Fibroblast of skin of scalp (primary cell): ENCODE measurements at places on chromosomes 1 and 21.

DNA sequence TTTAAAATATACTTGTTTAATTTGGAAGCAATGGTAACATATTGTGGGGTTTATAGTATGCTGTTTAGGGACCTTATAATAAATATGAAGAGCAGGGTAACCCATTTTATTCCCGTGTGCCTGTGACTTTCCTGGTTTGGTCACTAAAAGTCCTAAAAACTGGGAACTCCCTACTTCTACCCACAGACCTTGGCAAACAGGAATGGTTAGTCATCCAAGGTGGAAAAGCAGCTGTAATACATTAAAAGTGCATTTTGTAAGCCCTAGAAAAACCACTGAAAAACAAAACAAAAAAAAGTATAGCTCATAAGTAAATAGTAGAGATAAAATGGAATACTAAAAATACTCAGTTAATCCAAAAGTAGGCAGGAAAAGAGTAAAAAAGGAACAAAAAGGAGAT lies 538.9 kb downstream of the LMO4 start:
- no peak for DNase-seq

GRCh38 chr1:3819771-3820200 lies 23.5 kb upstream of the LRRC47 start:
- peak; percentile 16 for DNase-seq

DNA sequence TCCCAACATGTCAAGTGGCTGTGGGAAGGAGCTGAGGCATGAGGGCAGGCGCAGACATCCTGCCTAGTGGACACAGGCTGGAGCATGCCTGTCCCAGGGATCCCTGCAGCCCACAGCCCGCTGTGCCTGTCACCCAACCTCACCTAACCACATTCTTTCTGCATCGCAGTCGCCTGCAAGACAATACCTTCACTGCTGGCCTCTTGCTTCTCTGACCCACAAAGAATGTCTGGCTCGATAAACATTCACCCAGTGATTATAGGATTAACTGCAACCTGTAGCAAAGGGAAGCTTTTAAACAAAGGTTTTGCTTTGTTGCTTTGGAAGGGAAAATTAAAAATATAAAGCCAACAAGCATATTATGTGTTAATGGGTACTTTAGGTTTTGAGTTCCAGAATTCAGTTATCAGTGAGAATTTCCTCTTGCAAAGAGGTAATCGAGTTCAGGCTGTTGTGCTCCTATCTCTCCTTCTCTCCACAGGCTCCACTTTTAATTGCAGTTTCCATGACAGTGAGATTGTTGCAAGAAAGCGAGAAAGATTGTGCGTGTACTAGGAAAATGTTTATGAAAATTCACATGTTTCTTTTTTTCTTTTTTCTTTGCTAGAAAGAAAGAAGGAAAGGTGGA lies 40.0 kb upstream of the ZNF648 start:
- no peak for DNase-seq

DNA sequence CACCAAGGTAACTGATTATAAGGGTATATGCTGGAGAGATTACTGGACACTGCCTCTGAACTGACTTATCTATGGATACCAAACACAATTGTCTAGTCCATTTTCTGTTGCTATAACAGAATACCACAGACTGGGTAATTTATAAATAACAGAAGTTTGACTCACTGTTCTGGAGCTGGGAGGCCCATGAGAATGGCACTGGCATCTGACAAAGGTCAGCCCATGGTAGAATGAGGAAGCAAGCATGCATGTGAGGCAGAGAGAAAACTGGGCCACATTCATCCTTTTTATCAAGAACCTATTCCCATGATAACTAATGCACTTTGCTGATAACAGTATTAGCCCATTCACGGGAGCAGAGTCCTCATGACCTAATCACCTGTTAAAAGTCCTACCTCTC lies 37.4 kb downstream of the FCER1A start:
- no peak for DNase-seq

GRCh38 chr1:205042911-205043806 lies at the start of gene CNTN2:
TSS of gene CNTN2 (plus strand) at chr1:205043212. CDS start at chr1:205053186, 9,974 bp downstream.
- no peak for DNase-seq

DNA sequence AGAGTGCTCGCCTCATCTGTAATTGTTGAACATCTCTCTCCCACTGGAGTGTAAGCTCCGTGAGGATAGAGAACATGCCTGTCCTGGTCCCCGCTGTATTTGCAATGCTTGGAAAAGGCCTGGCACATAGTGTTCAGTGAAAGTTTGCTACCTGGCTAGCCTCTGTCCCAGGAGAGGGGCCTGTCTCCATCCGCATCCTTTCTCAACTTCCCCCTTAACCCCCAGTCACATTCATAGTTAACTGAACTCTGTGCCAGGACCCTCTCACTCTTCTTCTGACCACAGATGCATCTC lies 15.2 kb downstream of the SPOCD1 start:
- DNase-seq: no peak

DNA sequence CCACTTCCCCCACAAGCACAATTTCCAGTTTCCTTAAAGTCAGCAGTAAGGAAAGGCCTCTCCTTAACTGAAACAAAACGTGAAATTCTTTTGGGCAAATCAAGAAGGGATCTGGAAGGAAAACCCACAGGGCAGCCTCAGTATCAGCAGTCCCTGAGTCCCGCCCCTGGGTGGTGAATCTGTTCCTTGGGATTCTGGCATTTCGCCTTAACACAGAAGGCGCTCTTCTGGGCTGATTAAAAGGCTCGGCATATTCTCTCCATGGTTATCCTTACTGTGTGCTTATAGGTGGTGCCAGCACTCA lies 12.2 kb upstream of the RAB4A start:
- DNase-seq: peak; percentile 15

GRCh38 chr1:240527086-240527485 lies 84.9 kb downstream of the GREM2 start:
- DNase-seq: no peak

DNA sequence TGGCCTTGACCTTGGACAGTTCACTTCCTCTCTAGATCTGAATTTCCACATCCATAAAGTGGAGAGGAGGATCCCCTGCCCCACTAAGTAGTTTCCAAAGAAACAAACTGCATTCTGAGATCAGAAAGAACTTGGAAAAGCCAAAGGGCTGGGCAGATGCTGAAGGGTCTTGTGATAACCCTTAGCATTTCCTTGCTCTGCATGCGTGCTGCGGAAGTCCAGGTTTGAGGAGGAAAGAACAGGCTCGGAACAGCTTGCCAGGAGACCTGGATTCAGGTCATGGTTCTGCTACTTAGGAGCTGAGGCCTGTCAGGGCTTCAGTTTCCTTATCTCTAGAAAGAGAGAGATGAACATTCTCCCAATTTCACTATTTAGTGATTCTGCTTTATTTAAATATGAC lies 27.2 kb downstream of the IGFN1 start:
- DNase-seq: no peak

DNA sequence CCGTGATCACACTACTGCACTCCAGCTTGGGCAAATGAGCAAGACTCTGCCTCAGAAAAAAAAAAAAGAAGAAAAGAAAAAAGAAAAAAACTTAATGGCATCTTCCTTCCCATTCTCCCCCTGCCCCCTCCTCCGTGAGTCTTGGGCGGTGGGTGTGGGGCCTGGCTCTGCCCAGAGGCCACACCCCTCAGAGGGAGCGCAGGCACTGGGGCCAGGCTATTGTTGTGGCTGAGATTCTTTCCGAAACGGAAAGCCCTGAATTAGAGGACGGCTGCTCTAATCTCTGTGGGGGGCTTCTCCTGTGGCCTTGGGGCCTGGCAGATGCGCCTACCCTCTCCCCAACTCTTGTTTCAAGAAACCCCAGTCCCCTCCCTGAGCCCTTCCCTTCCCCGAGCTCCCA lies 4.1 kb upstream of the FAM110D start:
- no peak for DNase-seq

DNA sequence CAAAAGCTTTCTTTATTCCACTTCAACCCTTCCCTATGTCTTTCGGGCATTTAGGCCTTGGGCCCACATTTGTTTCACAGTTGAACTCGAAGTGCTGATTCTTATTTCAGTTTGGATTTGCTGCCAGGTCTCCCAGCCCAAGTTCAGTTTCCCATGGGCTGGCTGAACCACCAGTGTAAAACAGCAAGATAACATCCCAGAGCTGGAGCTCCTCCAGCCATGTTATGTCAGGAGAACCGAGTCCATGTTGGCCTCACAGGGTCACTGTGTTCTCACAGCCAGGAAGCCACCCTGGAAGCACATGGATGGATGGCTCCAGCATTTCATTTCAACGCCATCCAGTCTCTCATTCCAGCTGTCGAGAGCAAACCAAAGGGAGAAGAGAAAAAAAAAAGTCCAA lies 45.2 kb upstream of the RXRG start:
- DNase-seq: no peak

DNA sequence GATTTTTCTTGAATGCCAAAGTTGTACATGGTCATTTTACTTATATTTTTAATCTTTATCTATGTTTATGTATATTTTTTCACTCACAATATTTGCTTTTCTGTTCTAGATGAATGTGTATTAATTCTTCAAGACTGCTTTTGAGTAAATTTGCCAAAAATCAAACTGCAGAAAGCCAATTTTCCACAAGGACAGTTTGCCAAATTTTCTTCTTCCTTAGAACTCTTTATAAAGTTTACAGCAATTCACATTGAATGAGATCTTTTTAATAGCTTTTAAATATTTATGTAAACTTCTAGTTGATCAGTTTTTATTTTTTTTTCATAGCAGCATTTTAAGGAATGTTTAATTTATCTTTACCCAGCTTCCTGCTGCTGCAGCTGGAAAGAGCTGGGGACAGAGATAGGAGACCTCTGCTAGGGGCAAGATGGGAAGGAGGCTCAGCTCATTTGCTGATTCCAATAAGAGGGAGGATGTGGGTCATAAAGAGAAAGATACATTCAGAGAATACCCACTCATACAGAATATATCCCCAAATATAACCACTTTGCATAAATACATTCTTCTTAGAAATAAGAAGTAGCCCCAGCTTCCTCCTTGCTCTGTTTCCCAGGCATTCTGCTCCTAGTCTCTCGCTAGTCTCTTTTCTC lies 93.0 kb downstream of the ODF2L start:
- no peak for DNase-seq

DNA sequence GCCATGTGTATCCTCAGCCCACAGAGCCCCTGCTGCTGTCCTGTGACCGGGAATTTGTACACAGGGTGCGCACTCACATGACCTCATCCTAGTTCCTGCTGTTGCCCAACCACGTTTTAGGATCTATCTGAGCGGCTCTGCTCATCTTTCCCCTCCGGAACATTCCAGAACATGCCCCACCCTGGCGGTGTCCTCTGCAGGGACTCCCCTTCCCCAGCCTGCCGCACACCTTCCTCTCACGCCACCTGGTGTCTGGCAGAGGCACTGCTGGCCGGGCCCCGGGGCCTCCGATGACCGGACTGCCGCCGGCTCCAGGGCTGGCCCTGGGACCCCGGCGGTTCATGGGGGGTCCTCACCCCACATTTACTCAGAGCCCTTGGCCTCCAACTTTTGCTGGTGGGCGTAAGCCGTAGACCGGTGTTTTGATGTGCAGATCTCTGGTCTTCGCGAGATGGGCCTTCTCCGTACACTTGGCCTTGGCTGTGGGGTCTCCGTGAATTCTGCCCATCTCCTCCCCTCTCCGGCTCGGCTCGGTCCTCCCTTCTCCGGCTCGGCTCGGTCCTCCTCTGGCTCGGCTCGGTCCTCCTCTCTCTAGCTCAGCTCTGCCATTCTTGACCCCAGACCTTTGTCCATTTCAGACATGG lies 29.5 kb downstream of the ARHGEF16 start:
- peak; percentile 36 for DNase-seq

DNA sequence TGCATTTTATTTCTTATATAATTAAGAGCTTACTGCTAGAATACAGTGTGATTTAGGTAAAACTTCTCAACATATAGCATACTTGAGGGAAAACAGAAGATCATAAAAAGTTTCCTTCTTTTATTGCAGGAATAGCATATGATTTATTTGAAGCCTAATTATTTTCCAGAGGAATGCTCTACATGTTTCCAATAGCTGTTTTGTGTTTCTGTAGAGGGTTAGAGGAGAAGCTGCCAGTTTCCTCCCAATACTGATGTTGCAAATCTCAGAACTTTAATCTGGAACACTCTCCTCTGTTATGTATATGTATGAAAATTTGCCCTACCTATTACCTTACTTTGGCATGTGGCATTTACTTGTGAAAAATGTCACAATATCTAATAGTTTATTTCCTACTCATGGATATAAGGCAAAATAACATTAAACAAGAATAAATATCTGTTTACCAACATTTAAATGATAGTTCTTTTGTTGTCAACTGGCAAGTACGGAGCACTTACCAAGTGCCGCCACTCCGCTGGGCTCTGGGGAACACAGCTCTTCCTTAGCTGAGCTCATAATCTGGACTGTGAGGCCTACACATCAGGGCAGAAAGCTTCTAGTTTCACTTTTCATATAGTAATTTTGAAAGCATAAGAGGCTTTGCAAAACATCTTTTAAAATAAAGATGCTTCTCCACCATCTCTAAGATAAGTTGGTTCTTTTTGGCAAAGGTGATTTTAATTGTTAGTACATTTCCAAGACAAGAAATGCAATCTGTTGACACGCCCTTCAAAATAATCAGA lies 239.8 kb upstream of the C1orf105 start:
- DNase-seq: peak; percentile 67

GRCh38 chr1:34685225-34685624 lies 69.6 kb upstream of the GJB5 start:
- no peak for DNase-seq

GRCh38 chr21:14533499-14534428 lies 12.4 kb downstream of the SAMSN1 start:
- peak; percentile 10 for DNase-seq

DNA sequence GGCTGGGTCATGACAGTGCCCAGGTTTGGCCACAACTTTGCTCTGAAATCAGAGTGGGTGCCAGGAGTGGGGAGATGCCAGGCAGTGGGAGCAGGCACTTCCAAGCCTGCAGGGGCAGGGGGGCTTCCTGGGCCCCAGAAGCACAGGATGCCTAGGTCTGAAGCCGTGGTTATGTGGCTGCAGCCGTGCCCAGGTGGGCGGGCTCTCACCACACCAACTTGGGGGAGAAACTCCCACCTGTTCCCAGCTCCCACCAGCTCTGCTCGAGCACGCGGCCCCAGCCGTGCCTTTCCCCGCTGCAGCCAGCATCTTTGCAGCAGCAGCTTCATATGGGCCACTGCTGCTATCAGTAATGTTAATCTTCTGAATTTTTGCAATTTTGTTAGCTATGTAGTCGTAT lies 331.4 kb downstream of the USP25 start:
- DNase-seq: no peak

DNA sequence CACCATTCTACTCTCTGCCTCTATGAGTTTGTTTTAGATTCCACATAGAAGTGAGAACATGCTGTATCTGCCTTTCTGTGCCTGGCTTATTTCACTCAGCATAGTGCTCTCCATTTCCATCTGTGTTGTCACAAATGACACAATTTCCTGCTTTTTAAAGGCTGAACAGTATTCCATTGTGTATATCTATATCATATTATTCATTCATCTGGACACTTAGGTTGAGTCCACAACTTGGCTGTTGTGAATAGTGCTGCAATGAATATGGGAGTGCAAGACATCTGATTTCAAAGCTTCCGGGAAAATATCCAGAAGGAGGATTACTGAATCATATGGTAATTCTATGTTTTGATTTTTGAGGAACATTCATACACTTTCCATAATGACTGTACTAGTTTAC lies 20.1 kb upstream of the DONSON start:
- DNase-seq: peak; percentile 2

DNA sequence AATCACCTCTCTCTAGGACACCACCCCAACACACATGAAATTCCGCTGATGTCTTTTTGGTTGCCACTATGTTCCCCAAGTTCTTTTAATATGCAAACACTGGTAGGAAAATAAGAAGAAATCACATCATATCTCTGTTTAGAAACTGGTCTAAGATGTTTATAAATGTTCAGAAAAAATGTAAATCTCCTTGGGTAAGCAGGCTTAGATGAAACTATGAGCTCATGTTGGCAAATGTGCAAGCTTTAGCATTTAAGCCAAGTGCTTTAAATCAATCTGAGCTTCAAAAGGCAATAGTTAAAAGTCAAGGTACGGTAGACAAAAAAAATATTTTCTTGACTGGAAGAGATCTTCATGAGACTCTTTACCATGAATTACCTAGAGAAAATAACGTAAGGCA lies 25.2 kb upstream of the SLAMF9 start:
- no peak for DNase-seq
